ENCODE measurements at places on chromosomes 7 and 10.

DNA sequence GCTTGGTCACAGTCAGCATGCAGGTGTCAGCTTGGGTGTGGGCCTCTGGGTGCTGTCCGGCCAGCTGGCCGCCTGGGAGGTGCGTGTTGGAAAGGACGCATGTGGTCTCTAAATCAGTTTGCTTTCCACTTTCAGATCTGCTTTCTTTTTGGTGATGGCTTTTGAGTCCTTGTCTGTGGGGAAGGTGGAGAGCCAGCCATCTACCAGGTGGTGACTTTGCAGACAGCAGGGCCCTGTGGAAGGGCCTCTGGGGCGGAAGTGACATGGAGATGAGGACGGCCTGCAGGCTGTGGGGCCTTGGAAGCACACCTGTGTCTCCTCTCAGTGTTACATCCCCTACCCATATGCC lies 59.4 kb downstream of the WDR37 start:
- DNase-seq, result no peak

DNA sequence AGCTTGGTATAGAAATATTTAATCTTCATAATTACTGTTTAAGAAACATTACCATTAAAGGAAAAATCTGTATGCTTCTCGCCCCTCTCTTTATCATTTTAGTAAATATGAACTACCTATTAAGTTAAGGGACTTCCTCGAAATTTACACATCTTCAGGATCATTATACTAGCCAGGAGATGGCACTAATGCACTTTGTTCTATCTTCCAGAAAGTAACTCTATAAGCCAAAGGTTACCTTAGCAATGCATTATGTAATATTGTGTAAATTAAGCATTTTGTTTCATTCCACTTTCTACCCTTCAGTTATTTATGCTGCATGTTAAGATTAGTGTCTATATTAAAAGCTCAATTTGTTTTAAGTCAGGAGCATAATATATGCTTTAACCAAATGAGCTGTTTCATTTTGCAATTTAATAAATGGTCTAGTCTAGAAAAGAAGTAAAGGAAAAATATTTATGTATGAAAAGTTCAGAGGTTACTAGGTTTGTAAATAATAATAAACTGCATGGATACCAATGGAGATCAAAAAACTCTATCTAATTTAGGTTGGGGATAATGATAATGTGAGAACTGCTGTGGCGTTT lies 128.5 kb downstream of the ANKRD7 start:
- no peak for DNase-seq

DNA sequence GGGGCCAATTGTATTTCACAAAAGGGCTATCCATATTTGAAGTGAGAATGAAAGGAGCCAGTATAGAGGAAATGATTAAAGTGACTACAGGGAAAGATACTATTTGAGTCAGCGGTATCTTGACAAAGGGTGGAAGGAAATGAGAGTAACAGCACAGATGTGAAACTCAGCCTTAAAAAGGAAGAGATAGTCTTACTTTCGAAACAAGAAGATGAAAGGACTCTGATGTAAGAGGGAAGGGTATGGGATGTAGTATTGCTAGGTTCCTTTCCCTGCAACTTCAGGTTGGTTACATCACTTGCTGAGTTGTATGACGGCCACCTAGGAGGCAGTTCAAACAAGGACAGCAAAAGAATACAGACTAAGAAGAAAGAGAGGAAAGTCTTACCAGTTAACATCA lies 13.7 kb downstream of the CISD1 start:
- no peak for DNase-seq

DNA sequence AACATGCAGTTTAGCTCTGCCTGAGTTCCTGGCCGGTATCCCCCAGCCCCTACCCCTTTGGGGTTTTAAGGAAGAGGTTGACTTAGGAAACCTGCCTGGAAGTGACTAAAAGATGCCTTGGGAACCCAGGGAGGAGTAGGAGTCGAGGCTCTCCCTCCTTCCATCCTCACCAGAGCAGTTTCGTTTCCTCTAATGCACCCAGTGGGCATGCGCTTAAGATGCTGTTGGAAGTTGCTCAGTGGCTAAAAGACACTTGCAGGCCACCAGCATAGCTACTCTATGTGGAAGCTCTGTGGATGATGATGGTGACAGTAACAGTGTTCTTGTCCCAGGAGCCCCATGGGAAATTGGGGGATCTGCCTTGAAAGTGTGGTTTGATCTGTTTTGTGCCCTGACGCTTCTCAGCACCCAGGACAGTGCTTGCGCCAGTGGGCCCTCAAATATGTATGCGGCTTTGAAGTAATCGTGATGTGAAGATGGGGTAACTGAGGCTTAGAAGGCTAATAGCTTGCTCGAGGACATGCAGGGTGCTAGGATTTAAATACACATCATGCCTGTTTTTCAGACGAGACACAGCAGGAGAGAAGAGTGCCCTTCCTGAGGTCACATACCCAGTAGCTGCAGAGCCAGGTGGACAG lies 32.0 kb downstream of the TBATA start:
- no peak for DNase-seq

GRCh38 chr10:73597346-73597745 lies 6.2 kb upstream of the USP54 start:
- DNase-seq, result no peak

GRCh38 chr7:5226921-5227785 lies 37.1 kb downstream of the WIPI2 start:
- DNase-seq, result no peak

GRCh38 chr7:134022286-134022911 lies 104.7 kb upstream of the LRGUK start:
- DNase-seq, result no peak

- DNase-seq, result no peak
Measured at GRCh38 chr10:93628858-93629257, 16.5 kb downstream of the PDE6C start.

- DNase-seq, result no peak
Measured at GRCh38 chr10:11725912-11726311, 16.3 kb upstream of the ECHDC3 start.

DNA sequence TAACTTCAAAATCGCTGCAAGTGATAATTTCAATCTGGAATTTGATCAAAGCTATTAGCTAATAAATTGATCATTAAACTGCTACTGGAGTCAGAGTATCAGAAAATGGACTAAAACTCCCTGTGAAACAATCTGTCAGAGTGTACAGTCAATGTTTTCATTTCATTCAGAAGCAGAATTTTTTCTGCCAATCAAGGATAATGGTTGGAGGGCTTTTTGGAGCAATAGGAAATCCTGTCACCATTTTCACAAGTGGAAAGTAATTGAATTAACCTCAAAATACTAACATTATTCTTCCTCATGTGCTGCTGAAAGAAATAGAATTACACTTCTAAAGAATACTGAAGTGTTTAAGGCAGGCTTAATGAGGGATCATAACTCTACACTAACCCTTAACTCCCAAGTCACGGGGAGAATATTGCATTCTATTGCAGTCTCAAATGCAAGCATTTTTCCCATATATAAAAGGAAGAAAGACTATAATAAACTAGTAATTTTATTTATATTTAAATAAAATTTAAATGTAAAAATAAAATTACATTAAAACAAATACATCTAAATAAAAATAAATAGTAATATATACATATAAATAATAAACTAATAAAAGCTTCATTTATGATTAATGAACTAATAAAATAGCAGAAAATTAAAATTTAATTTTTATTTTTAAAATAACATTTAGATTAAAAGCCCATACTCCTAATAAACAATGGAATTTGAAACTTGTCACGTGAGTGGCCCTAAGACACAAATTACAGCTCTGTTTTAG lies 67.1 kb downstream of the SEMA3E start:
- no peak for DNase-seq

GRCh38 chr7:90337106-90337505 lies 9.4 kb upstream of the GTPBP10 start:
- no peak for DNase-seq

- no peak for DNase-seq
Measured at GRCh38 chr7:149882248-149883047, 8.7 kb downstream of the ATP6V0E2 start.

DNA sequence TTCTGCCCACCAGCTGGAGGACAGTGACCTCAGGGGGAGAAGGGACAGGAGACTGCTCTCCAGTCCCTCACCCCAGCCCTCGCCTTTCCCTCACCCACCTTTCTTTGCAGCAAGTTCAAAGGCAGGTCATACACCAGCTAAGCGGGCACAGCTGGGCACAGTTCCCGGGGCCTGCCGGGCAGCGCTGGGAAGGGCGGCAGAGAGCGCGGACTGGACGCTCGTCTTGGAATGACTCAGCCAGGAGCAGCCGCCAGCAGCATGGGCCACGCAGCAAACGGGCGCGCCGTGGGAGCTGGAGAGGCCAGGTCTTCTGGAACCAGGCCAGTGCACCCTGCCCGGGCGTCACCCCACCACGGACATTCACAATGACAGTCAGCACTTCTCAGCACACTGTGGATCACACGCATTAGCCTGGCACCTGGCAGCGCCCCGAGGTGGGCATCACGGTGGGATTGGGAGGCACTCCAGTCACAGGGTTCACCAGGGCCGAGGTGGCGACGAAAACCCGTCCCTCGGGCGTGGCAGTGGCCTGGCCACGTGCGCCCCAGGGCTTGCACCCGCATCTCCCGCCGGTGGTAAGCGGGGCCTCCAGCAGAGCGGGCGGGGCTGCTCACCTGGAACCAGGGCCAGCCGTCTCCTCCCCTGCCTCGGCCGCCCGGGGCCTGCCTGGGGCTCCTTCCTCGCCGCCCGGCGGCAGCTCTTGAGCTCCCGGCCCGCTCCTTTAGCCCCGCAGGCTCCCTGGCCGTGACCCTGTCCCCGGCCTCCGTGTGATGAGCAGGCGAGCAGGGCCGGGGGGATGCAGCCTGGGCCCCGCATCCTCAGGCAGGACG lies 29.0 kb upstream of the WDFY4 start:
- no peak for DNase-seq

- DNase-seq, result no peak
Measured at GRCh38 chr7:112423987-112424386, 26.3 kb upstream of the IFRD1 start.

DNA sequence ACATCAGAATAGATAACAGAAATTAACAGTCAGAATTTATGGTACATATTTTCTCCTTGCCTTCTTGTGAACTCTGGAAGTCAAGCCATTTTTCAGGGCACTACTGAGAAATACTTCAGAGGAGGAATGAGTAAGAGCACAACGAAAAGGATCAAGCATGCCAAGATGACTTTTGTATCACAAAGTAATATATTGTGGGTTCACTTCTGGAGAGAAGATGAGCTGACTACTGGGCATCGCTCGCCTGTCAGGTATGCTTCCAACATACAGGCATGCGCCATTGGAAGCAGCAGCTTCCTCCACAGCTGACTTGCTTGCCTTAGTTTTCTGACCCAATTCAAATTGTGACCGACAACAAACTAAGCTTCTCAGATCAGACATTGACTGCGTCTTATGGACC lies 137.3 kb downstream of the VTI1A start:
- no peak for DNase-seq

- no peak for DNase-seq
Measured at GRCh38 chr10:24318517-24318916, 109.6 kb downstream of the KIAA1217 start.

DNA sequence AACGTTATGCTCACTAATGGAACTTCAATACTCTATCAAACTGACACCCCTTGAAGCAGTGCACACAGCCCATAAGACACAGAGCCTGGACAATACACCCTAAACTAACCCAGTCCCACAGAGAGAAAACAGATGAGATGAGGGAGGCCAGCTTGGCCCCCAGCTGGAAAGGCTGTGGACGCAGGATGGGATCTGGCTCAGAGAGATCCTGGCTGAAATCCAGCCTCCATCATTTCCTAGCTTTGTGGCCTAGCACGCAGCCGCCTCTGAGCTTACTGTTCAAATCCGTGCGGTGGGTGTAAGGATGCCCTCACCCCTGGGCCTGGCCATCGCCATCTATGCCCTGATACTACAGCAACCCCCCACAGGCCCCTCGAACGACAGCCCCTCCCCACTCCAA lies 32.7 kb downstream of the SNX8 start:
- no peak for DNase-seq

DNA sequence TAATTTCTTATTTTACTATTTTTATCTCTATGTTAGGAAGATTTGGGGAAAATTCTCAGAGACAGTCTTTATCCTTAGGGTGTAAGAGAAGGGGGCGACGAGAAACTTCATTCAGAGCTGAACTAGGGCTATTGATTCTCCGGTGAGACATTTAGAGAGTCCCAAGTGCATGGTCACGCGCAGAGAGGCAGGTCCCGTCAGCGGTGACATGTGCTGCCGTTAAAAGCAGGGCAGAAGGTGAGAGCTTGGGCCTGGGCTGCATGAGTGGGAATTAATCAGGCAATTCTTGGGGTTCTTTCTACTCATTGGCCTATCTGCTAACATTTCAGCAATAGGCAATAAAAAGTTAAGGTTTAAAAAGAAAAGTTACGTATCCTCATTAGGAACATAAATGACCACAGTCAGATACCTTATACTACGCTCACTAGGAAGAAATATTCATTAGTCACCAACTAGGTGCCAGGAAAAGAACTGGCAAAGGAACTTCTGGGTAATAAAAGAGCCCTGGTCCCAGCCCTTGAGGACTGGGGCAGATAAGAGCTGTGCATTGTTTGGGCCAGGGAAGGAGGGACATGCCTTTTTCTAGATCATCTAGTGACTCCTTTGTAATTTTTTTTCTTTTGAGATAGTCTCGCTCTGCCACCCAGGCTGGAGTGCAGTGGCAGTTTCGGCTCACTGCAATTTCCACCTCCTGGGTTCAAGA lies 21.2 kb downstream of the PRKCQ start:
- no peak for DNase-seq

DNA sequence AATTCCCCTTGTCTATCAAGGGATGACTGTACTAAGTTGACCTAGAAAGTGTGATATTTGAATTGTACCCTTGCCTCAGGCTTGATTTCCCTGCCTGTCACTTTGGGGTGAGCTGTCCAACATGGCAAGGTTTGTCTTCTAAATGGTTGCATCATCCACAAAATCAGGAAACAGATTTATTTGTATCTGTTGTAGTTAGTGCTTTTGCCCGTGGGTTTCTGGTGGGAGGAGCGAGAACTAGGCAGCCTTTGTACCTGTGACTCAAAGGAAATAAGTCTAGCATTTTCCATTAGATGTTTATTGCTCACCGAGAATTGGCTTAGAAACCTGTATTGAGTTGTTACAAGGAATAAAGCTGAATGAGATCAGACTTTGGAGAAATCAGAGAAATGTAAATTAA lies 650.8 kb downstream of the LRMDA start:
- no peak for DNase-seq

GRCh38 chr10:132692311-132692710 lies 93.6 kb downstream of the NKX6-2 start:
- DNase-seq, result no peak

GRCh38 chr7:14400271-14400670 lies 410.8 kb upstream of the ETV1 start:
- no peak for DNase-seq

- no peak for DNase-seq
Measured at GRCh38 chr10:74437822-74438221, 286.8 kb downstream of the ADK start.

DNA sequence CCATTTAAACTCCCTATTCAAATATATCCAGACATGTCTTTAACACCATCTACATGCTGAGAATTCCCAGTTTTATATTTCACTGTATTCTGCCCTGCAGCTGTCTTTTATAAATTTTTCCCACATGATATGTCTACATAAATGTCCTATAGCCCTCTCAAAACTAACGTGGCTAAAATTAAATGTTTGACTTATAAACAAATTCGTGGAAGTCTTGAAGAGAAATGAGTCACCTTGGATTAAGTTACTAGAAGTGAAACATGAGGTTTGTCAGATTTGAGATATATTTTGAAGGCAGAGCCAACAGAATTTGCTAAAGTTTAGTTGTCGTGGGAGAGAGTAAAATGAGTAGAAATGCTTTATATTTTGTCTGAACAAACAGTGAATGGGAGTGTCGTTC lies 386.9 kb upstream of the CNTNAP2 start:
- DNase-seq, result no peak

- no peak for DNase-seq
Measured at GRCh38 chr10:132521466-132522102, 16.0 kb upstream of the INPP5A start.
